Right kidney (tissue), 9 donors: ENCODE measurements at places on chromosomes 2 and 18.

DNA sequence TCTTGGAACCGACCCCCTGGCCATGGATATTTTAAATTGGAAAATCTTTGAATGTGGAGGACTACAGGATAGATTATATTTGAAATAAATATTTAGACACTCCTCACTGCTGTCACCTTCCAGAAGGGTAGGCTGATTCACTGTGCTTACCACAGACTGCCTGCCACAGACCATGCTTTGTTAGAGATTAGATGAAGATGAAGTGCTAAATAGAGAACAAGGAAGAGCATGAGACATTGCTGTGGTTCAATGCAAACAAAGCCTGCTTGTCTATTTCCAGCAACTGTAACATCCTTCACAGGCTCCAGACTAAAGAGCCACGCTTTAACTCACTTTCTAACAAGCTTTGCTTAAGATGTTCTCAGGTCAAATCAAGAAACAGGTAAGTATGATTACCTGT, 81.0 kb upstream of the TMEM17 start:
- DNase-seq: no peak

GRCh38 chr2:15979051-15979758, 38.9 kb downstream of the MYCN start:
- no peak for DNase-seq

DNA sequence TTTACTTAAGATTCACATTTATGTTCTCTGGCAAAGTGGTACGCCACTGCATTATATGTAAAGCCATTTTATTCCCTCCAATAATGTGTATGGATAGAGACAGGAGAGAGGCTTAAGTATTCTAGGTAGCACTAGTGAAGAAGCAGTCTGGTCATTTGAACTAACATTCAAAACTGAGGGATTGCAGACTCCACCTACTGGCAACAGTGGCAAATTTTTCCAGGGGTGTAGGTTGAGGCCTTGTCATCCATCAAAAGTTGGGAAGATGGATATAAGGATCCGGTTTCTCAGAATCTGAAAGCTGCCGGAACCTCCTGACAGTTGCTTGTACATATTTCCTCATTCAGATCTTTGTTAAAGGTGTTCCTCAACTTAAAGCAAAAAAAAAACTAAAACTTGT, 465.5 kb upstream of the FSHR start:
- DNase-seq: no peak

- DNase-seq: no peak
Measured at GRCh38 chr18:78799382-78800089, 180.1 kb upstream of the SALL3 start.

GRCh38 chr2:206069417-206069816, 16.6 kb downstream of the INO80D start:
- no peak for DNase-seq

- no peak for DNase-seq
Measured at GRCh38 chr2:197828464-197829135, 24.2 kb downstream of the PLCL1 start.

DNA sequence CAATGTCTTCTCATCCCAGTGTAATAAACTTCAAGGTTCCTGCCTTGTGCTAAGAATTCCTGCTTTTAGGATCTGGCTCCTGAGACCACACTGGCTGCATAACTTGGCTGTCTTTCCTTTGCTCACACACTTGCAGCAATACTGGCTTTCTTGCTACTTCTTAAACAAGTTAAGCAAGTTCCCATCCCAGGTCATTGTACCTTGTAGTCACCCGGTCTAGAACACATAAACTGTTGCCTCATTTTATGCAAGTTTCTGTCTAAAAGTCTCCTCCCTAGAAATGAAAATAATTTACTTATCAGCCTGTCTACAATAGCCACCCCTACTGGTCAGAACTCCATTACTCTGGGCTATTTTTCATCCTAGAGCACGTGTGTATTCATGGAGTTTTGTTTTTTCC, 887.9 kb upstream of the FAM98A start:
- DNase-seq: no peak

GRCh38 chr18:78192054-78192453, 787.6 kb upstream of the SALL3 start:
- no peak for DNase-seq

GRCh38 chr2:53422979-53423378, 344.6 kb upstream of the CHAC2 start:
- DNase-seq: peak; percentile 1

DNA sequence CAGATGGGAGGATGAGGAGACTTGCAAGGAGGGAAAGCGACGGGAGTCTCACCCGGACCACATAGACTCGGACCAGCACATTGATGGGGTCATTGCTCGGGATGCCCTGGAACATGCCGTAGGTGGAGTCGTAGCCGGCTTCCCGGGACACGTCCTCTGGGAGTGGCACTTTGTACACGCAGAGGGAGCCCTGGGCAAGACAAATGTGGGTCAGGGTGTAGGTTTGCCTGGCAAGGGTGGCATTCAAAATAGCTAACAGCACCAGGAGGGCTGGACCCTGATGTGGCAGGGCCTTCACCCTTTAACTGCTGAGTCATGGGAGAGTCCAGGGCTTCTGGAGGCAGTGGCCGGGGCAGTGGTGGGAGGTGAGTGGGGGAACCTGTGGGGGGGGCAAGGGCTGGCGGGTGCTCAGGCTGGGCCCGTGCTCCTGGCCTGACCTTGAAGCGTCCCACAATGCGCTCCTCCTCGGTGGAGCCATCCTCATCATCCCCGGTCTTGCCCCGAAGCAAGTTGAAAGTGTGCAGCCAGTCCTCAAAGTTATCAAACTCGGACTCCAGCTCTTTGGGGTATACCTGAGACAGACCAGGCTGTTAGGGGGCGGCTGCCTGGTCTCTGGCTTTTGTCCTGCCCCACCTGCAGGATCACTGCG, 11.1 kb downstream of the OTOF start:
- no peak for DNase-seq

DNA sequence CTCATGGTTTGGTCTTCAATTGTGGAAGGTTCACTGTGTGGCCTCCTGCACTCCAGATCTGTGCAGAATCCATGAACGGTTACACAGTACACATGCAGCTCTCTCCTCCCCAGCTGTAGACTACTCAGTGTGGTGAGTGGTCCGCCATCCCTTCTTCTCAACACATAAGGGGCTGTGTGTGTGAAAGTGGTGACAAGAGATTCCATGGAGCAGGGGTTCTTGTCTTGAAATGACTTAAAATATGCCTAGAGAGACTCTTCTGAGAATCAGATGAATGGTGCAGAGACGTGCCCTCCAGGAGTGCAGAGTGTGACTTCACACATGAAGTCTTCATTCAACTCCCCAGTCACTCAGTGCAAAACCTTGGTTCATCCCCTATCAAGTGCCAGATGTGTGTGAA, 151.0 kb upstream of the COPS8 start:
- no peak for DNase-seq

GRCh38 chr2:95301876-95302641, 4.9 kb downstream of the KCNIP3 start:
- no peak for DNase-seq

GRCh38 chr2:200252265-200253067, 54.0 kb upstream of the SPATS2L start:
- no peak for DNase-seq
